Stimulated activated naive CD4-positive, alpha-beta T cell treated with Interleukin-2 at 50 U/mL for 16 hours (primary cell): ENCODE measurements at places on chromosomes 5 and 9.

DNA sequence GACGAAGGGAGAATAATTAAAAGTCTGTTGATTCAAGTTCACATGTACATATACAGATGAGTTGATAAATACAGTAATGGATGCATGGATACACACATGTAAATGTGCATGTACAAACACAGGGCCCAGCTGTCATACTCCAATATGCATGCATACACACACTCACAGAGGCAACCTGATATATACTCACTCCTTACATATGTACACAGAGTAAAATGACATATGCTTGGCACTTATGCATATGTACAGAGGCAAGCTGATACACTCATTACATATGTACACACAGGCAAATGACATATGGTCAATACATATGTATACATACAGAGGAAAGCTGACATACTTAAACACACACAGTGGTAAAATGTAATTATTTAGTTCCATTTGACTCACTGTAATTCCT, 7.2 kb upstream of the TMEFF1 start:
- DNase-seq = no peak

GRCh38 chr9:120730654-120731514, 16.6 kb upstream of the MEGF9 start:
- no peak for DNase-seq

DNA sequence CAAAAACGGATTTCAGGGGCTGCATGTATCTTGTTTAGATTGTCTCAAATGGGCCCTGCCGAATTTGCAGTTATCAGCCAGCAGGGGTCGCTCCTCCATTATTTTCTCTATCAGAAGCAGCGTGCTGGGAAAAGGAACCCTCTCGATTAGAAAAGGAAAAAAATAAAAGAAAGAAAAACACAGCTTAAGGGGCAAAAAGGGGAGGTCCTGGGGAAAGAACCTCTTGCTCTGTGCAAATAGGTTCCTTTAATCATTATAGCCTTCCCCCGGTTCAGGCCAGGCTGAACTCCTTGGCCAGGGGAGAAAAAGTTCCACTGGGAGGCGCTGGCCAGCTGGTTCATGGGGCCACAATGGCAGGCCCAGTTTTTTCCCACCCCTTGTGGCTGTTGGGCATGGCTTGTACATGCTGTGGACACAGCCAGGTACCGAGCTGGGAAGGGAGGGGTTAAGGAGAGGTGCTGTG, 25.0 kb upstream of the CAPSL start:
- no peak for DNase-seq

DNA sequence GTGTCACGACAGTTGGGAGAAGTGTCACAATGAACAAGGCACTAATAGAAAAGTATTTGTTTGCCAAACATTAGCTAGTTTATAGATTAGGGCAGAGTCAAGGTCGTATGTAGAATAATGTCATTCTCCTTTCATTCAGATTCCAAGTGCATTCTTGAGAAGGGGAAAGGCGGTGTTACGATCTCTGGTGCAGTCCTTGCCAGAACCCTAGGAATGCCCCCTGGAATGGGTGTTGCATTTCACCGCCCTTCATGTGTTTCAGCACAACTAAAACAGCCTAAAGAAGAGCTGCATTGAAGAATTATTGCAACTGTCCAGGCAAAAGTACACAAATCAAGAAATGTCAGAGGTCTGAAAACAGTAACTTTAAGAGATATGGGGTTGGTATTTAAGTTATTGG, 721.0 kb upstream of the WWC1 start:
- no peak for DNase-seq

DNA sequence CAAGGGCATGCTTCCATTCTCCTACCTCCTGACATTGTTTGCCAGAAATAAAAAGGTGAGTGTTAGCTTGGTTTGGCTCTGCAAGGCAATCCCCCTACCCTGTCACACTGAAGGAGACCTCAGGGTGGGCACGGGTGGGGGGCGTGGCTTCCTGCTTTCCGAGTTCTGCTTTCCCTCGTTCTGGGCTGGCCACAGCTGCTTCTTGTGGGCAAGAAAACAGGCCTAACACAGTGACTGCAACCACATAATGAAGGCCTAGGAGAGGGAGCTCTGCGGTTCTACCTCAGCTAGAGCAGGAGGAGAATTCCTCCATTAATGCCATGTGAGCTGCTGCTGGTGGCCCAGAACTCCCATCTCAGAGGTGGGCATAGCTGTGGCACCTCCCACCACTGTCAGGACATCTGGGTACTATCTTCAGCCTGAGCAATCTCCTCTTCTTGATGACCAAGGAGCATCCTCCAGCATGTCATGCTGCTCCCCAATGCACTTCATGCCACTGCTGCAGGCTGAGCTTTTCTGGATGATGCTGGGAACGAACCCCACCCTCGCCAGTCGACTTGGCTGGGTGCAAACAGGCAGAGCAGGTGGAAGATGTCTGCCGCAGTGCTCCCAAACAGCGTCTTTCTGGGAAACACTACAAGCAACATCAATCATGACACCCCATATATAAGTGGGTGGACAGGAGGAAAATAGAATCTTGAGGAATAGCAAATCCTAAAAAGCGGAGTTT, 139.5 kb upstream of the RAPGEF1 start:
- DNase-seq = no peak

GRCh38 chr9:131116281-131117120, 8.9 kb upstream of the NUP214 start:
- no peak for DNase-seq

DNA sequence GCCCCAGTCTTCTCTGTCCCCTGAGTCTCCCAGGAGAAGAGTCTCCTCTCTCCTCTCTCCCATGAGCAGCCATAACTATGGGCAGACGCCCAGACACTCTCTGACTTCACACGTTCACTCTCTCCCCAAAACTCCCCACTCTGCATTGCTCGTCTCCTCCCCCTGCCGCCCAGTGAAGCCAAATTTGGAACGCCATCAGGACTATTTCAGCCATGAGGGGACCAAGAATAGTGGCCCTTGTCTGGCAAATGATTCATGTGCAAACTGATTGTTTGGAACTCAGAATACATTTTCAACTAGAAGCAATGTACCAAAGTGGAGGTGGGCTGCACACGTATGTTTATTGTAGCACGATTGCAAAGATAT, 20.9 kb downstream of the CMBL start:
- DNase-seq = no peak

- DNase-seq = no peak
Observed at GRCh38 chr9:70390933-70391341, 23.5 kb downstream of the KLF9 start.

- DNase-seq = no peak
Observed at GRCh38 chr9:98146101-98146991, 27.3 kb upstream of the TRIM14 start.

DNA sequence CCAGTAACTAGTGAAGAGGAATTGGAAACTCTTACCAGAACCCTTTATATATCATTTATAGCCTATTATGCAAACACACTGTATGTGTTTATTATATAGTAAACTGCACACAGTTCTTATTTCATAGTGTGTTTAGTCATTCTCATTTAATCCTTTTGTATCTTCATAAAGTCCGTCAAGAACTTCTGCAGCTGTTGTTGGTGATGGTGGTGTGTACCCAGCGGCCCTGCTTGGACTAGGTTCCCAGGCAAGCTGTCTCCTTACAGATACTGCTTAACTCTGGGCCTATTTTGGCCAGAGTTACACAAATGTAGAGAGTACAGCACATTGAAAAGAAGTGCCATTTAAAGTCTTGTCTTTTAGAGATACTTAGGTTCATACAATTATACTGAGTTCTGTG, 231.9 kb downstream of the NDUFS4 start:
- no peak for DNase-seq

DNA sequence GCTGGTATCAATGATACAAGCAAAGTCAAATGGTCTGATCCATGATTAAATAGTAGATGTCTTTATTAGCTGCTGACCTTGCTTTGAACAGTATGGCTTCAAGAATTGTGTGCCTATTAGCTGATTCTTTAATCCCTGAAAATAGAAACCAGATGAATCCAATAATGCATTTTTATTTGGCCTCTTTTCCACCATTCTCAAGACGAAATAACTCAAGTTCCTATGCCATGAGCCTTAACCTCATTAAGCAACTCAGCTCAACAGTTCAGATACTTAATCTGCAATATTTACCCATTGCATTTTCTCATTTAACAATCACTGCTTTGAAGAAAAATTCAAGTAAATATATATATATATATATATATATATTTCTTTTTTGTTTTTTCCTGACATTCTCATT, 588.6 kb upstream of the MEF2C start:
- no peak for DNase-seq

DNA sequence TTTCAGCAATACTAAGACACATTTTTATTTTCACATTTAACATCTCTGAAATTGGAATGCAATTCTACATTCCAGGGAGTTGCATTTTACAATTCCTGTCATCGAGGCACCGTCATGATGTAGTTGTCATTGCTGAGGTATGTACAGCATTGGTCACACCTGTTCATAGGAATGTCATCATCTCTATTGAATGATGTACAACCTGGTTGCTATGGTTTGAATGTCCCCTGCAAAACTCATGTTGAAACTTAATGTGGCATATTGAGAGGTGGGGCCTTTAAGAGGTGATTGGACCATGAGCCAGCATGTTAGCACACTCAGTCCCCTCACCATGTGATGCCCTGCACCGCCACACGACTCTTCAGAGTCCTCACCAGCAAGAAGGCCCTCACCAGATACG, 103.1 kb downstream of the CEMIP2 start:
- DNase-seq = no peak

DNA sequence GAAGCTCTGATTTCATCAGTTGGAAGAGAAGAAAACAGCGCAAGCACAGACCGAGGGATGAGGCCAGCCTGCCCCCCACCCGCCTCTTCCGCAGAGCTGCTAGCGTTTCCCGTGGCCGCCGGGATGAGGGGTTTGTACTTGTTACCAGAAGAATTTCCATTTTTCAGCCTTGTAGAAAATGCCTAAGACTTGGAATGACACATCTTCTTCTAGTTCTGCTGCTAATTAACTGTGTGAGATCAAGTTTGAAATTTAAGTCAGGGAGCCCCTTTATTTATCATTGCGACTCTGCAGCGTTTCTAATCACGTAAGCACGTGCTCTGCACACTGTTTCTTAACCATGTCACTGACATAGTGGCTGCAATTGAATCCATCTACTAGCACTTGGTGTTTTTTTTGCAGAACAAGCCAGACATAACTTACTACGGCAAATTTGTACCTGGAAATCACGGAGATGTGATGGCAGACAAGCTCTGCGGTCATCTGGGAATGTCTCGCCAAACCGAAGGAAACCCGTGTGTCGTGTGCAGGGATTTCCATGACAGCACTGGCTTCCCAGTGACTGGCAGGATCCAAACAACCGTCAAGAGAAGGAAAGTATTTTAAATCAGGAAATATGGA, 41.8 kb upstream of the ROR2 start:
- DNase-seq = no peak

GRCh38 chr5:66987949-66988838, 208.4 kb downstream of the CD180 start:
- DNase-seq = no peak

DNA sequence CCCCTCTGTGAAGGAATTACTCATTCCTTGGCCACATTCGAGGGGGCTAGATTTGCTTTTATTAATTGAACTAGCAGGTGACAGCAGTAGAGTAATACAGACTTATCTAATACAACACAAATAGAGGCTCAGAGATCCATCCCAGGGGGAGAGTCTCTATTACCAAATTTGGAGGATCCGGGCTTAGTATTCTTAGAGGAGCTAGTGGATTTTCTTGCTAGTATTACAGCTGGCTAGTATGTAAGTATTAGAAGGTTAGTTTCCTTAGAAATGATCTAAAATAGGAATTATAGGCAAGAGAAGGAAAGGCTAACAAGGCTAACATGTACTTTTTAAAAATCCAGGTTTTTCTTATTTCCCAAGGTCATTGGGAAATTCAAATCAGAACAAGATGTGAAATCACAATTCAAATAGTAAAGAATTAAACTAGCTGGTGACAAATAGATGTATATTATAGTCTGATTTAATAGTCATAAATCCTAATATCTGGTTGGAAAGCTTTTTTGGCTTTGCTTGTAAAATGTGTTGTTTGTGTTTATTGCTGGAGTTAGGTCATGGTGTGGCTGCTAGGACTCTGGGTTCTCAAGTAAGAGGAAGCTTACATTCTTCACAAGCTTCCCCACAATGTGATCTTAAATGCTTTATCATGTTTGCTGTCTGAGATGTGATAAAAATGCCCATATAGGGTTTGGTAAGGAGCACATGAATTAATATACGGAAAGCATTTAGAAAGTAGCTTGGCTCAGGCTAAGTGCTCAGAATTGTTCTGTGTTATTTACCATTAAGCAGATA, 160.4 kb upstream of the MPDZ start:
- no peak for DNase-seq

- no peak for DNase-seq
Observed at GRCh38 chr9:128408963-128409431, 11.7 kb upstream of the CERCAM start.

GRCh38 chr5:119389288-119390030, 33.6 kb downstream of the TNFAIP8 start:
- no peak for DNase-seq

DNA sequence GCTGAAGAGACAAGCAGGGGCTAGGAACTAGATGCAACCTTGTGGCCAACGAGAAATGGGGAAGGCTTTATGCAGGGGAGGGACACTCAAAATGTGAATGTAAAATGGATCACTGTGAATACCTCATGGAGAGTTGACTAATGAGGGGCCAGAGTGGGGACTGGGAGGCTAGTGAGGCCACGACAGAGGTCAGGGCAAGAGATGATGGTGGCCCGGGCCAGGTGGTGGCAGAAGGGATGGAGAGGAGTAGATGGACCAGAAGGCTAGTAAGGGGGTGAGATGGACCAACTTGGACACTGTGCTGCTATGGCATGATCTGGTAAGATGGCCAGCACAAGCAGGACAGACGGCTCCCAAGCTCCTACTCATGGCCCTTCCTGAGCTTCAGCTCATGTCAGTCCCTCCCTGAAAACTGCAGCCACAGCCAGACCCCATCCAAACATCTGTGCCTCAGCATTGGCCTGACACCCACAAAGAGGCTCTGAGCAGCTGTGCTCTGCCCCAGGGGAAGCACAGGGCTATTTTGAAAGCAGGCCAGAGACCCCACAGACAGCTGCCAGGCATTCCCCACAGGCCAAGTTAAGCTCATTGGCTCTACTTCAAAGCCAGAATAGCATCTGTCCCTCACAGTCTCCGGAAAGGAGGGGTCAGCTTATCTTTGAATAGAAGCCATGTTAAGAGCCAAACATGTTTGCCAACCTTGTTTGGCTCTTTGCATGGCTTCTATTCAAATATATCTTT, 22.1 kb downstream of the P4HA2 start:
- DNase-seq = no peak

- no peak for DNase-seq
Observed at GRCh38 chr5:159338118-159338517, 7.8 kb upstream of the IL12B start.

DNA sequence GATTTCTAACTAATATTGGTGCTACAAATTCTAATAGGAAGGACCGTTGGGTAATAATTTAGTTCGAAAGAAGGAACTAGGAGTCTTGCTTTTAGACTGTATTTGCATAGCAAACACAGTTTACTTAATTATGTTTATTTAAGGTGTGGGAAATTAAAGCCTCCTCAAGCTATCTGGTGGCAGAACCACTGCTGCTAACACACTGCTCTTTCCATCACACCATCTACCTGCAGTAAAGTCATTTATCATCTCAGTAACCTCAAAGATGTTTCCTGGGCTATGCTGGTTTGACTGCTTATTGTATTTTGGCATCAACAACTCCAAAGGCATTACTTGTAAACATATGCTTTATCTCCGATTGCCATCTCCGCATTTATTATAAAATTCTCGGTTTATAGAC, 114.3 kb downstream of the DEPDC1B start:
- DNase-seq = no peak
